ENCODE measurements at places on chromosomes 1 and 21.

GRCh38 chr1:246454655-246455054 is 52.4 kb downstream of the SMYD3 start:
- DNase-seq: no peak

DNA sequence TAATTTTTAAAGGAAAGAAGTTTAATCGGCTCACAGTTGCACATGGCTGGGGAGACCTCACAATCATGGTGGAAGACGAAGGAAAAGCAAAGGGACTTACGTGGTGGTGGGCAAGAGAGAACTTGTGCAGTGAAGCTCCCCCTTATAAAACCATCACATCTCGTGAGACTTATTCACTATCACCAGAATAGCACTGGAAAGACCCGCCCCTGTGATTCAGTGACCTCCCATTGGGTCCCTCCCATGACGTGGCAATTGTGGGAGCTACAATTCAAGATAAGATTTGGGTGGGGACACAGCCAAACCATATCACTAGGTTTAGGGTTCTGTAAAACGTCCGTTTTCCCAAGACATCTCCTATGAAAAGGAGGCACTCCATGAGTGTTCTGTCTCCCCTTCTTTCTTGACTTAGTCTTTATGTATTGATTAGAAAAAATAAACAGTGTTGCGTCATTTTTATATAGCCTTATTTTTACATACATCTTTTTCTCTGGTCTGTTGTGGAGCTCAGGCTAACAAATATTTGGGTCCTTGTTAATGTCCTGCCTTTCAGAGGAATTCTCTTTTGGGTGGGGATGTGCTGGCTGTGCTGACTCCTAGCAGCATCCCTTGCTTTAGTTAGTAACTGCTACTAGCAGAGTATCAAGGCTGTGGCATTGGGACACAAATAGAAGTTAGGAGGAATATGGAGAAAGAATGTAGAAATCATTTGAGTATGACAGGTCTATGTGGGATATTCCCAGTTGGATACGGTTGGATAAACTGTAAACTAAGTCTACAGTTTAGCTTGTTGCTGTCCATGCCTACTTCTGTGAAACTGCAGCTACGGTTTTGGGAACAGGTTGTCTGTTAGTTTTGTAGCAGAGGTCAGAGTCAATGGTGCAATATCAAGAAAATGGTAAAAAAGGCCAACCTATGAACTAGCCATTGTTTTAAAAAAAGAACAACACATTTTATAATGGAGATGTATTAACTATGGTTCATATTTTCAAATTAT is 23.5 kb downstream of the BACH1 start:
- DNase-seq: no peak

- DNase-seq: no peak
These were observed 42.9 kb downstream of the HSPG2 start for GRCh38 chr1:21894034-21894881.

GRCh38 chr1:62724430-62724829 is 36.2 kb upstream of the DOCK7 start:
- DNase-seq: no peak

Data from stimulated activated naive CD4-positive, alpha-beta T cell treated with Interleukin-2 at 50 U/mL for 16 hours (primary cell).